ENCODE measurements at places on chromosomes 7 and 10.

DNA sequence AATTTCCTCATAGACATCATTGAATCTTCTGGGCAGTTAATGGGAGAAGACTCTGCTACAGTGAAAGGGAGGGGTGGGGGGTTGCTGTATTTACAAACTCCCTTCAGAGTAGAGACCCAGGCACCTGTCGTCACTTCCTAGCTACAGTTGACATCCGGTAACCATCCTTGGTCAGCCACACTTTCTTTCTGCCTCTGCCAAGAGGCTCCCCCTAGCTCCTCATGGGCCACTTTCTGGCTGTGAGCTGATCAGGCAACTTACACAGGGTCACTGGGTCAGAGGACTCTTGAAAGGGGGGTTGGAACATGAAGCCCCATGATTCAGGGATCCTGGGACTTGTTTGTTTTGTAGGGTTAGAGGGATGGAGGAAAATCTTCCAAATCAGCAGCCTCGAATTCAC lies 1.2 kb downstream of the TECPR1 start:
- DNase-seq, result peak; percentile 18

DNA sequence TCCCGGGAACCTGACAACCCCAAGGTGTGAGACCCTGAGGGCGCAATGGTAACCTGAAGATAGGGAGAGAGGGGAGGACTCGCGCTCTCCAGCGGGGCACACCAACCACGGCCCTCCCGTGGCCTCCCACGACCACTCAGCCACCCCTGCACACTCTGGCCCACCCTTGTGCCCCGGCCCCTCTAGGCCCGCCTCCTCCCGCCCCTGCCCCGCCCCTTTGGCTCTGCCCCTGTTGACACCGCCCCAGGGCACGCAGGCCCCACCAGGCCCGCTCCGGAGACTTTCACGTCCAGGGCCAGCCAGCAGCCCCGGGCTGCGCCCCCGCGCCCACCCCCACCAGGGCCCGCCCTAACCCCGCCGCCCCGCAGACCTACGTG lies 10.9 kb downstream of the ATG9B start:
- DNase-seq, result no peak

GRCh38 chr10:72322280-72323058 lies 32.2 kb downstream of the DNAJB12 start:
- DNase-seq, result peak; percentile 77

DNA sequence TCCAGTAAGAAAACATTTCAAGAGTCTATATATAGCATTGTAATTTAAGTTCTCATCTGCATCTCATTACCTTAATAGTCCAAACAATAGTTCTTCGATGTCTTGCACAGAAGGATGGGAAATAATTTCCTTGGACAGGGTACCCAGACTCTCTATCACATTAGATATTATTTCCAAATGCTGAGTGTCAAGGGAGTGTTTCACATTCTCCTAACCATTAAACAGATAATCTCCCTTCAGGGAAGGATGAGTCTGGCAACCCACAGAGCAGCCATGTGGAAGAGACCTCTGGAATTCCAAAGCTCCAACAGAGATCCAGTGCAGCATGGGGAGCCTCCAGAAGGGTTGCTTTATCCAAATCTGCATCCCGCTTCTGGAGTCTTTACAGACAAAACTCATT lies 89.6 kb downstream of the FZD1 start:
- no peak for DNase-seq

DNA sequence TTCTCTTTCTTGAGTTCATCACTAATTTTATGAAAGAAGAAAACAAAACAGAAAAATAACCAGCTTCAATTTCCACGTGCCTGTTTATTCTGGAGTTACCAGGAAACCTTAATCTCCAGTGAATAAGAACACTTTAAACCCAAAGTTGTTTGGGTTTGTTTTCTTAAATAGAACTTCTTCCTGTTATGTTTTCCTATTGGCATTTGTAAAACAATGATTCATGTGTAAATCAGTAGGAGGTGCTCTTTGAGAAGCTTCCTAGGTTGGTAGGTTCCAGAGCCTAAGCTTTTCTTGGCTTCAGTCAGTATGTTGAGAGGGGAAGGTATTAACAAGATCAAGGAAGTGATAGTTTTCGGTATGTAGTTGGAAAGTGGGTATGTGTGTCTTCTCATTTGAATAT lies 119.0 kb downstream of the BICC1 start:
- DNase-seq, result no peak

- no peak for DNase-seq
Observed at GRCh38 chr10:69088801-69089501, 1.0 kb downstream of the SRGN start.

- no peak for DNase-seq
Observed at GRCh38 chr10:99782447-99783286, at the start of gene ABCC2. Gene ABCC2, plus strand, starts transcription at chr10:99782640. Its CDS starts 205 bp downstream, at chr10:99782845.

- peak; percentile 35 for DNase-seq
Observed at GRCh38 chr7:103343758-103344452, 662 bp downstream of the DNAJC2 start.

- no peak for DNase-seq
Observed at GRCh38 chr7:3244241-3244814, 56.7 kb upstream of the SDK1 start.

DNA sequence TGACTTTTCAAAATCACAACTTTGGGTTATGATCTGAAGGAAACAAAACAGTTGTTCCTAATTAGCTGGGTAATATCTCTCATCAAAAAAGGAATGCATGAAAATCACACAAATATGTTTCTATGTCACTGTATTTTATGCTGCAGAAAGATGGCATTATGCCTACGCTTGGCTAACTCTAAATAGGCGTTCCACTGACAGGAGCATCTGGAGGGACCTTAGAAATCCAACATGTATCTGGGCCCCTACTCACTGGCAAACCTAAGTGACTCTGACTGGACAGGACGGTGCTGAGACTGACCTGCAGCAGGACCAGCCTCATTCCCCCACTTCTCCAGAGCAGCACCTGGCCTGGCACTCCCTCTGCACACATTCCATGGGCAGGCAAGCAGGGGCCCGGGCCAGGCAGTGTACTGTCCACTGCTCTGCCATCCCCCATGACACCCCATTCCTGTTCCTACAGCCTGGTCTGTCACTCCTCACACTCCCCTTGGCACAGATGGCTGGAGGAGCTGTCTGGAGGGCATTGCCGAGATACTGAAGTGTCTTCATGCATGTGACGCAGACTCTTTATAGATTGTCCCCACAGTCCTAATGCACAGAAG lies 2.6 kb upstream of the MYL7 start:
- DNase-seq, result no peak

- no peak for DNase-seq
Observed at GRCh38 chr7:162632-163297, 29.6 kb upstream of the FAM20C start.

DNA sequence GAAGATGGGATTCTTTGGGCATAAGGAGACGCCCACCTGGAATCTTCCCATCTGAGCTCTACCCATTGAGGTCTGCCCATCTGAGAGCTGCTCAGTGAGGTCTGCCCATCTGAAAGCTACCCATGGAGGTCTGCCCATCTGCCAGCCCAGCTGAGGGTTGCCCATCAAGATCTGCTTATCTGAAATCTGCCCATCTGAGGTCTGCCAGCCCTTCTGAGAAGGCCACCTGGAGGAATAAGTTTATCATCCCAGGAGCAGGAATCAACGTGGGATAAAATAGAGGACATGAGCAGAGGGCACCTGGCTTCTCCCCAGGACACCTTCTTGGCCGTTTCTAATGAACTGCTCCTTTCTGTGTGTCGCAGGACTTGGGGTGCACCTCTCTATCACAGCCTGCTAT lies 35.3 kb upstream of the PDZD8 start:
- DNase-seq, result no peak

DNA sequence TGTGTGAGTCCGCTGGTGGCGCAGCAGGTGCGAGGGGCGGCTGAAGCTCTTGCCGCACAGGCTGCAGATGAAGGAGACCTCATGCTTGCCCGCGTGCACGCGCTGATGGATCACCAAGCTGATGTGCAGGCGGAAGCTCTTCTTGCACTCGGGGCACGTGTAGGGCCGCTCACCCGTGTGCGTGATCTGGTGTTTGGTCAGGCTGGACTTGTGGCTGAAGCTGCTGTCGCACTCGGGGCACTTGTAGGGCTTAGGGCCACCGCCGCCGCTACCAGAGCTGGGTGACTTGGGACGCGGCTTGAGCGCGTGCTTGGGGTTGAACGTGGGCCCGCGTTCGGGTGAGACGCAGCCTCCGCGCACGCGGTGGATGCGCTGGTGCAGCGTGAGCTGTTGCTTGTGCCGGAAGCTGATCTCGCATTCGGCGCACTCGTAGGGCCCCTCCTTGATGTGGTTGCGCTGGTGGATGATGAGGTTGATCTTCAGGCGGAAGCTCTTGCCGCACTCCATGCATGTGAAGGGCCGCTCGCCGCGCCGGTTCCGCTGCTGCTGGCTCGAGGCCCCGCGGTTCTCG lies 28.7 kb downstream of the ZNF777 start:
- DNase-seq, result no peak

DNA sequence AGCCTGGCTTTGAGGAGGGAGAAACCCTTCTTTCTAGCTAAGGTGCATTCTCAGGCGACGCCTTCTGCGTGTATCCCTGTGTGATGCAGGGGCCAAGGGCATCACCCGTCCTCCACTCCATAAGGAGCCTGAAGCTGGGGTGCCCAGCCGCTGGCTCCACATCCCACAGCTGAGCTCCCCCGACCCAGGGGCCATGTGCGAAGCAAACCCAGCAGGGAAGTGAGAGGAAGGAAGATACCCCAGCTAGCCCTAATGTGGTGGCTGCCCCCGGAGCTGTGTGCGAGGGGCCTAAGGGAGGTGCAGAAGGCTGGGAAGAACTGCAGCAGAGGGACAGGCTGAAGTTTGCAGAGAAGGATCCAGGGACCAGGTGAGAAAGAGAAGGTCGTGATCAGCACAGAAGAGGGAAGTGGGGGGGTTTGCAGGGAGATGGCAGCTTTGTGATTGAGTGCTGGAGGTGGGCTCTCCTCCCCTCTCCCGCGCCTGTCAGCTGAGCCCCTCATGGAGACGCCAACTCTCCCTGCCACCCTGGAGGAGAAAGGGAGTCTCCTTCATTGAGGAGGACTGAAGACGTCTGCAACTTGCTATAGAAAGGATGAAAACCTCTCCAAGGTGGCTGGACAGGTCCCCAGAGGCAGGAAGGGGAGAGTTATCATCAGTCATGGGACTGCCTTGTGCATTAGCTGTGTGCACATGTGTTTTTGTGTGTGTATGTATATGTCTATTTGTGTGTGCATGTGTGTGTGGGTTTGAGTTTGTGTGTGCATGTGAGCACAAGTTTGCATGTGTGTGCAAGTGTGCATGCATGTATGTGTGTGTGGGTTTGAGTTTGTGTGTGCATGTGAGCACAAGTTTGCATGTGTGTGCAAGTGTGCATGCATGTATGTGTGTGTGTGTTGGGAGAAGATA lies 3.5 kb upstream of the CALML5 start:
- no peak for DNase-seq

DNA sequence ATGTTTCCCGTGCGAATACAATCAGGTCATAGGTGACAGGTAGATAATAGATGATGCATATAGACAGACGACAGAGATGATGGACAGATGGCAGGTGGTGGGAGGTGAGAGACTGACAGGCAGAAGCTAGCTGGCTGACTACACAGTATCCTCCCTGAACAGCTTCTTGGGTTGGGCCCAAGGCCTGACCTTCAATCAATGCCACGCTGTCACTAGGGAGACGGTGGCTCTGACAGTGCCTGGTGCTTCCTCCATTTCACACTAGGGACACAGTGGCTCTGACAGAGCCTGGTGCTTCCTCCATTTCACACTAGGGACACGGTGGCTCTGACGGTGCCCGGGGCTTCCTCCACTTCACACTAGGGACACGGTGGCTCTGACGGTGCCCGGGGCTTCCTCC lies 200.1 kb downstream of the DIP2C start:
- no peak for DNase-seq

All from stimulated activated CD4-positive, alpha-beta T cell treated with anti-CD3 and anti-CD28 coated beads, Interleukin-4, amount 100 ng/mL, for 4 hours (primary cell).